DMS 273 treated with DMSO at 0.1 percent for 48 hours (cell line): ENCODE measurements at places on chromosomes 1 and 21.

DNA sequence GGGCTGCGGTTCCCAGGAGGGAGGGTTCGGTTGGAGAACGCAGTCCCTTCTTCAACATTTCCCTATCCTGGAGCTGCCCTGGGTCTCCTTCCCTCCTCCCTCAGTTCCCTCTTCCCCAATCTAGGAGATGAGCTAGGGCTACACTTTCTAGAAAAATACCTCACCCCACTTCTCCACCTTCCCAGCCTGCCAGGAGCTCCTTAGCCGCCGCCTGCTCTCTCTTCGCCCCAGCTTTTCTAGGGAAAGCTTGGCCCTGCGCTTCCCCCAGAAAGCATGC, 488 bp upstream of the ADAMTS1 start:
- no peak for DNase-seq

DNA sequence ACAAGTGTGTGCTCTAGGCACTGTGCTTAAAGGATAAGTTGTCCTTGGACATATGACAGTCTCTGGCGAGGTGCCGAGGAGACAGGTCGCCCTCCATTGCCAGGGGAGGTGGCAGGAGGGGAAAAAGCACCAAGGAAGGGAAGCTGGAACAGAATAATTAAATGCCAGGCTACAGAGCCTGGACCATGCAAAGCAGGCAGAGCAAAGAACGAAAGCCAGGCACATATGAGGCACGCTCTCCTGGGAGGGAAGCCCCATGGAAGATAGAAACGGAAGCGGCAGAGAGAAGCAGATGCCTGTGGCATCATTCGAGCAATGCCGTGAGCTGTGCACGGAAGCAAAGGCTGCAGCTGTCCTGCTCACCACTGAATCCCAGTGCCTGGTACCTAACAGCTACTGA, 91.2 kb downstream of the JAK1 start:
- no peak for DNase-seq

GRCh38 chr1:21855257-21856096, 43.4 kb downstream of the LDLRAD2 start:
- no peak for DNase-seq

DNA sequence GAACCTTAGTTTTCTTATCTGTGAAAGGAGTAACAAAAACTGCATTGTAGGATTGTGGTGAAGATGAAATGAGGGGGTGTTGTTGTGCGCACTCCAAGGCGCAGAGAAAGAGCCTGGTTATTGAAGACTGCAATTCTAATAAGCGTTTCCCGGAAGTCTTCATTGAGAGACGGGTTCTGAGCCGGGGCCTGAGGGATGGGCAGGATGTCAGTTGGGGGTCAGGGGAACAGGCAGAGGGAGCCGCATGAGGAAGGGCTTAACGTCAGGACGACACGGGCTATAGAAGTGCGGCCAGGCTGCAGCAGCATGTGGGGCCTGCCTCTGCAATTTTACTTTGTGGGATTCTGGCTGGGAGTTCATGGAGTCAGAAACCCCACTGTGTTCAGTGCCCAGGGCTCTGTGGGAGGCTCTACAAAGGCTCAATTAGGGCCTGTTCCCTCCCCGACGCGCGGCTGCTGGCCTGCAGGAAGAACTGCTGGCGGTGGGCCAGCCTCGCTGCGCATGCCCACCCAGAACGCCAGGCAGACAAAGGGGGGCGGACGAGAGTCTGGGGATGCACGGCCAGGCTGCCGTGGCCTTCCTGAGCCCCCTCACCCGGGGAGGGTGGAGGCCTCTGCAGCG, 20.7 kb downstream of the TRIM62 start:
- no peak for DNase-seq

- DNase-seq: no peak
These were observed 70.4 kb upstream of the SSBP3 start for GRCh38 chr1:54476530-54477109.

- DNase-seq: no peak
These were observed 3.8 kb upstream of the CSF1 start for GRCh38 chr1:109906839-109907180.

- DNase-seq: no peak
These were observed 27.4 kb downstream of the HIVEP3 start for GRCh38 chr1:41891199-41891896.

GRCh38 chr1:39955547-39956539, 898 bp downstream of the MFSD2A start:
- DNase-seq: peak; percentile 100

GRCh38 chr1:19662313-19662712, 2.4 kb upstream of the HTR6 start:
- DNase-seq: no peak

GRCh38 chr1:27589841-27590426, 14.0 kb downstream of the AHDC1 start:
- no peak for DNase-seq

DNA sequence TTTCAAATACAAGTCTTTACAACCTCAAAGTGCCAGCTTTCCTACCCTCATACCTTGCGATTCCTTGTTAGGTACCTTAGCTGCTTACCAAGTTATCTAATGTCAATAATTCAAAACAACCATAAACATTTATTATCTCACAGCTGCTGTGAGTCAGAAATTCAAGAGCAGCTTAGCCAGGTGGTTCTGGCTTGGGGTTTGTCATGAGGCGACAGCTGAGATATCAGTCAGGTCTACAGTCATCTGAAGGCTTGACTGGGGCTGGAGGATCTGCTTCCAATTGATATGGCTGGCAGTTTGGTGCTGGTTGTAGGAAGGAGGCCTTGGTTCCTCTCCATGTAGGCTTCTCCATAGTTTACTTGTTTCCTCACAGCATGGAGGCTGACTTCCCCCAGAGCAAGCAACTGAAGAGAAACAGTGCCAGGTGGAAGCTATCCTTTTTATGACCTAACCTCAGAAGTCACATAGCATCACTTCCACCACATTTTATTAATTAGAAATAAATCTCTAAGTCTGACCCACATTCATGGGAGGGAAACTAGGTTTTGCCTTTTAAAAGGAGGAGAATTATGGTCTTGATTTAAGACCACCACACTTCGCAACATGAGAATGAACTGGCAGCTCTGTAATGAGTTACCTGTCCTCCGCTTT, 103.3 kb upstream of the FGGY start:
- no peak for DNase-seq

DNA sequence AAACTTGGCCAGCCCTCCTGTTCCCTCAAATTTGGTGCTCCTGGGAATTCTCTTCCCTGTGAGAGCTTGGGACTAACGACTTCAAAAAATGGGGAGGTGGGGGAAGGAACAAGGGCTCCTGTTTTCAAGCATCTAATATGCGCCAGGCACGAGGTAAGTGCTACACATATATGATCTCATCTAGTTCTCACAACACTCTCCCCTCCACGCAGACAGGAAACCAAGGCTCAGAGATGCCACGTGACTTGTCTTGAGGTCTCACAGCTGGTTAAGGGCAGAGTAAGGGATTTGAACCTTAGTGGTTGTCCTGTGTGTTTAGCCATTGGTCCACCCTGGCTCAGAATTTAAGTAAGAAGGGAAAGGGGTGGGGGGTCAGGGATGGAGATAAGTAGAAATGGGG, 125.9 kb downstream of the DMRTB1 start:
- DNase-seq: no peak

DNA sequence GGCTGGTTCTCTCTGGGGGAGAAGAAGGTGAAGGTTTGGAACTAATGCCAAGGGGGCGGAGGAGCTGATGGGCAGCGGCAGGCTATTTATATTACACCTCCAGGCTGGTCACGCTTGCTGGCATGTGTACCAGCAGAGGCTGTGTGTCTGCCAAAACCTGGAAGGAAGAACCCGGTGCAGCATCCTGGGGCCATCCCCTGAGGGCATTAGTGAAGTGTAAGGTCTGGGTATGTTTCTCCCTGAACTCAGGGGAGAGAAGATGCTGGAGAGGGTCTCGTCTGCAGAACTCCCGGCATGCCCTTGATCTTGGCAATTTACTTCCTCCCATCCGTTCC, 5.3 kb downstream of the DISP3 start:
- DNase-seq: no peak

DNA sequence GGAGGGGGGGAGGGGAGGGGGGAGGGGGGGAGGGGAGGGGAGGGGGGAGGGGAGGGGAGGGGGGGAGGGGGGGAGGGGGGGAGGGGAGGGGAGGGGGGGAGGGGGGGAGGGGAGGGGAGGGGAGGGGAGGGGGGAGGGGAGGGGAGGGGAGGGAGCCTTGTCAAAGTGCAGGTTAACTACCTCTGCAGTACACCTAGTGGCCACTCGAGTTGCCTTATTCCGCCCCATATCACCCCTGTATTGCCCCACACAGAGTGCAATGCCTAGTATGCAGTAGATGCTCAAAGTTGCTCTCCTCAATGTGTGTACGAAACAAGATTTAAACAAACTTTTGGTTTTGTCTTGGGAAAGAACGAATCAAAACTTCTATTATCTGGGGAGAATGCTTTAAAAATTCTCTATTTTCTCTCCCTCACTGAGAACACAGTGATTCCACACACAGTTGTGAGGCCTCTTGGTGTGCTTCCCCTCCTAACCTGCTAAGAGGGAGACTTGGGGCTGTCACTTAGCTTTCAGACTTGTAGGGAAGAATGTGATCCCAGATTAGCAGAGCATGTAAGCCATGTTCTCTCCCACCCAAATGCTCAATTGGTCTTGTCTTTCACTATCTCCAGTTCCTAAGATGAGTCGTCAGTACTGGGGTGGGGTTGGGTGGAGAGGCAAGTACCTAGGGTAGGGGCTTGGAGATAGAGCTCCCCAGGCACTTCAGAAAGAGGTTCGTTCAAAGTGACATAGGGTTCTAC, 79.7 kb upstream of the MAP10 start:
- no peak for DNase-seq

DNA sequence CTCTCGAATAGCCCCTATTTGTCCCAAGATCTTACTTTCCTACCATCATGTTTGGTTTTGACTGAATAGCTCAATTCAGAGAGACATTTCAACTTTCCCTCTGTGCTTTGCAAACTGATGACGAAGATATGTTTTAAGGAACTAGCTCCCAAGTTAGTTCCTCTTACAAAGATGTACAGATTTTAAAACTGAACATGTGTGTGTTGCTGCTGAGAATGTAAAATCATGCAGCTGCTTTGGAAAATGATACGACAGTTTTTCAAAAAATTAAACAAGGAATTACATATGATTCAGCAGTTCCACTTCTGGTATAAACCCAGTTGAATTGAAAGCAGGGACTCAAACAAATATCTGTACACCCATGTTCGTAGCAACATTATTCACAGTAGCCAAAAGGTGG, 33.6 kb downstream of the KIF26B start:
- no peak for DNase-seq

- DNase-seq: no peak
These were observed 95.8 kb downstream of the CDC7 start for GRCh38 chr1:91596474-91596873.

GRCh38 chr21:21406921-21407320, 408.7 kb downstream of the NCAM2 start:
- DNase-seq: no peak

- DNase-seq: no peak
These were observed 12.3 kb downstream of the ZMPSTE24 start for GRCh38 chr1:40270152-40270834.

DNA sequence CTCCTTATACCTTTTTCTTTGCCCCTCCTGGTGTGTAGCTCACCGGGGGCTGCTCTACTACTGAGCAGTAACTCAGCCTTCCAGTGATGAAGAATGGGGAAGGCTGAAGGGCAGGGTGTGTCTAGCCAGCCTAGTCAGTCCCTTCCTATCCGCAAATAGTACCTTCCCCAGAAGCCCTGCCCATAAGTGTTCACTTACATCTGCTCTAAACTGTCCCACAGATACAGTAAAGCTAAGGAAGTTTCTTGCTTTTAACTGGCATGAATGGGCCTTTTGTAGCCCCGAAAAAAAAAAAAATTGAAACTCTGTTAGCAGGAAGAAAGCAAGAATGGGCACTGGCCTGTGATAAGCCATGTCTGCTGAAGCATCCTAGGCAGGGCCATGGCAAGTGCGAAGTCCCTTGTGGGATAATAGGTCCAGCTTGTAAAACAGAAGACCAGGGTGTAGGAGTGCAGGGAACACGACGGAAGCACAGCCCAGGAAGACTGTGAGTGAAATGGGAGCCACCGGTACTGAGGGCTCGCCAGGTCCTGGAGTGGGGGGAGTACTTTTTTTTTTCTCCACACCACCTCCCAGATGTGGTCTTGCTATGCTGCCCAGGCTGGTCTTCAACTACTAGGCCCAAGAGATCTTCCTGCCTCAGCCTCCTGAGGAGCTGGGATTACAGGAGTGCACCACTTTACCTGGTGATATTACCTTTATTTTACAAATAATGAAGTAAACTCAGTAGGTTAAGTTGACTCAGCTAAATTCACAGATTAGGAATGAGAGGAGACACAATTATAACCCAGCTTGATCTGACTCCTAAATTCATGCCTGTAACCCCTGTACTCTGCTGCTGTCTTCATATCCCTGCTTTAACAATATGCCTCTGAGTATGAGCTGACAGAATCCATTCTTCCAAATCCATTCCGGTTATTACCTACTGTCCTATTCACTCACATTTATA, 347.5 kb downstream of the SMYD3 start:
- DNase-seq: no peak

DNA sequence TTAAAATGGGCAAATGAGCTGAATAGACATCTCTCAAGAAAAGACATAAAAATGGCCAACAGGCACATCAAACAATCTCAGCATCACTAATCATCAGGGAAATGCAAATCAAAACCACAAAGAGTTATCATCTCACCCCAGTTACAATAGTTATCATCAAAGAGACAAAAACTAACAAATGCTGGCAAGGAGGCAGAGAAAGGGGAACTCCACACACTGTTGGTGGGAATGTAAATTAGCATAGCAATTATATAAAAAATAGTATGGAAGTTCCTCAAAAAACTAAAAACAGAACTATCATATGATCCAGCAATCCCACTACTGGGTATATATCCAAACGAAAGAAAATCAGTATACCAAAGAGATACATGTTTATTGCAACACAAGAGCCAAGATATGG, 68.7 kb downstream of the DENND1B start:
- DNase-seq: no peak

DNA sequence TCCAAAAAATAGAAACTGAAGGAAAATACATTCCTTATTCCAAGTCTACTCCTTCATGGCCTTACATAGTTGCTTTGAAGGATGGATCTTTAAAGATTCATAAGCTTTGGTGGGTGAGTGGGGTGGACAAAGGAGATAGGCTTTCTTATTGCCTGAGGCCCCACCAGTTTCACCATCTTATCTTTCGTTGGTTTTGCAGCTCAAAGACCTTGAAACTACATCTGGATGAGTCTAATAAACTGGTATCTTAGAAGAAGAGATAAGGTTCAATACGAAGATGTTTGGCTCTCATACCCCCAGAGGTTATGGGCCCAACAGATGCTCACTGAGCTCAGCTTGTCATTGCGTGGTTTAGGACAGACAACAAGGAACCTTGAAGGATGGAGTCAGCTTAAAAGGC, 201.5 kb downstream of the HS2ST1 start:
- no peak for DNase-seq

GRCh38 chr1:99146129-99146848, 118.0 kb upstream of the PLPPR4 start:
- no peak for DNase-seq

DNA sequence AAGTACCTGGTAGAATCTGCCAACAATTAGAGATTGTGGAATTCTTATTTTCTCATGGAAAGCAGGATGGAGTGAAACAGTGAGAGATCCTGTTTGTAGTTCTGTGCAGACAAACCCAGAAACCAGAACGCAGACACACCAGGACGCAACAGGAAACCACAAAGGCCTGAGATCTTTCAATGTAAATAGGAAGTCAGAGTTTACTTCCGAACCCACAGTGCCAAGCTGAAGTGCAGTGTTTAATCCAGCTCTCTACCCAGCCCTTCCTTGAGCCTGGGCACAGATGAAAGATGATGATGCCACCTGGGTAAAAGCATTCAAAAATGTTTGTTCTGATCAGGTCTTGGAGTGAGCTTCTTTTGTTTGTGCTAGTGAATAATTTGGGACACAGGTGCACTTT, 244.2 kb upstream of the HOOK1 start:
- no peak for DNase-seq
